ENCODE measurements at places on chromosomes 1 and 21.

GRCh38 chr1:227712648-227713047 lies 22.5 kb downstream of the JMJD4 start:
- DNase-seq: no peak

DNA sequence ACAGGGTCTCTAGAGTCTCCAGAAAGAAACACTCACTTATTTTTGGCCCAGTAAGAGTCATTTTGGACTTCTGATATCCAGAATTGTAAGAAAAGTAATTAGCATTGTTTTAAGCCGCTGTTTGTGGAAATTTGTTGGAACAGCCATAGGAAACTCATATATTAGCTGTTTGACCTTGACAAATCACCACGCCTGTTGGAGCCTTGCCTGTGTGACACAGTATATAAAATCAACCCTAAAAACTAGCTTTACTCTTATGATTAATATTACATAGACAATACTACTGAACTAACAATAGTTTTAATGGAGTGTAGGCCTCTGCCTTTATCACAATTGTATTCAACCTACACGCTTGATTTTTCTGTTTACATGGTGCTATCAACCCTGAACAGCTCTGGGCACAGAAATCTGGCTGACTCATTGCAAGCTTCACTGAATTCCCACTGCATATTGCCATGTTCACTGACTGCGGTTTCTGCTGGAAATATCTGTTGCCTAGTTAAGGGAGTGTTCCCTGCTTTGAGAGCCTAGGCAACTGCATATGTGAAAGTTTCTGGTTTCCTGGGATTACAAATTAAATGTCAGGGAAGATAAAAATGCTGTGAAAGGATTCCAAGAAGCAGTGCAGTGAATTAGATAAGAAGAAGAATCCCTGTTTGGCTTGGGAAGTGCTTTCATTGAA lies 419.5 kb upstream of the DEPDC1 start:
- no peak for DNase-seq

DNA sequence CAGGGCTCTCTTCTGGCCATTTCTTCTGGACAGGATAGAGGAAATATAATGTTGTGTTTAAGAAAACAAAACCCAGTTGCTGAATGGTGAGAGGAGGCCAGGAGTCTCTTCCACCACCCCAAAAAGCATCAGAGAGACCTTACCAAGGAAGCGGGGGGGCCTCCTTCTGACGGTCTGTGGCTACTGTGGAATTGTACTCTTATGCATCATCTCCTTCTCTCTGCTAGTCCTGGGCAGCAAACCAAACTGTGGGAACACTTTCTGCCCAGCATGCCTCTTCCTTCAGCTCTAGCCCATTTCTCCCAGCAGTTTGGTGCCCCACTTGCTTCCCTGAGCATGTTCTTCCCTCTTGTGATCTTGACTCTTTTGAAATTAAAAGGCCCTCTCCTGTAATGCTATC lies 157.7 kb downstream of the HHIPL2 start:
- no peak for DNase-seq

- DNase-seq: no peak
Observed at GRCh38 chr1:169044971-169045370, 61.5 kb upstream of the ATP1B1 start.

DNA sequence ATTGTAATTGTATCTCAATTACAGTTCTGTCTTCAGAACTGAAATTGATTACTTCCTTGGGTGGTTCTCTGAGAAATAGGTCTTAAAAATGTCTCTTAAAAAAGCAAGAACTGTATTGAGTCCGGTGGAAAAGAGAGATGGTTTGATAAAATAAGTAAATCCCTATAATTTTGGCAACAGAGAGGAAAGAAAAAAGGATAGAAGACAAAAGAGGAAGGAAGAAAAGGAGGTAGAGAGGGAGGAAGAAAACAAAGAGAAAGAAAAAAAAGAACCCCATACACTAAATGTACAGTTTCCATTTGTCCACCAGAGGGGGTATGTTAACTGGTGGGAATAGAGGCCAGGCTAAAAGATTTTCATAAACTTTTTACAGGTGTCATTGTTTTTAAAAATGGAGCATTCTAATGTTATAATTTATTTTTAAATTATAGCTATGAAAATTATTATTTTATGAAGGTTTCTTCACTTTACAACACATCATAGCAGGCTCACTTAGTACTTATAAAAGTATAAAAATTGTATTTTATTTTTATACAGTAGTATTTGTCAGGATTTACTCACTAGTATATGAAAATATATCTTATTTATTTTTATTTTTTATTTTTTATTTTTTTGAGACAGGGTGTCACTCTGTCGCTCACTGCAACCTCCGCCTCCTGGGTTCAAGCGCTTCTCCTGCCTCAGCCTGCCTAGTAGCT lies 2.1 kb upstream of the UBE2T start:
- no peak for DNase-seq

GRCh38 chr1:72837781-72838180 lies 555.4 kb upstream of the NEGR1 start:
- no peak for DNase-seq

- no peak for DNase-seq
Observed at GRCh38 chr1:224458996-224459395, 24.4 kb upstream of the WDR26 start.

DNA sequence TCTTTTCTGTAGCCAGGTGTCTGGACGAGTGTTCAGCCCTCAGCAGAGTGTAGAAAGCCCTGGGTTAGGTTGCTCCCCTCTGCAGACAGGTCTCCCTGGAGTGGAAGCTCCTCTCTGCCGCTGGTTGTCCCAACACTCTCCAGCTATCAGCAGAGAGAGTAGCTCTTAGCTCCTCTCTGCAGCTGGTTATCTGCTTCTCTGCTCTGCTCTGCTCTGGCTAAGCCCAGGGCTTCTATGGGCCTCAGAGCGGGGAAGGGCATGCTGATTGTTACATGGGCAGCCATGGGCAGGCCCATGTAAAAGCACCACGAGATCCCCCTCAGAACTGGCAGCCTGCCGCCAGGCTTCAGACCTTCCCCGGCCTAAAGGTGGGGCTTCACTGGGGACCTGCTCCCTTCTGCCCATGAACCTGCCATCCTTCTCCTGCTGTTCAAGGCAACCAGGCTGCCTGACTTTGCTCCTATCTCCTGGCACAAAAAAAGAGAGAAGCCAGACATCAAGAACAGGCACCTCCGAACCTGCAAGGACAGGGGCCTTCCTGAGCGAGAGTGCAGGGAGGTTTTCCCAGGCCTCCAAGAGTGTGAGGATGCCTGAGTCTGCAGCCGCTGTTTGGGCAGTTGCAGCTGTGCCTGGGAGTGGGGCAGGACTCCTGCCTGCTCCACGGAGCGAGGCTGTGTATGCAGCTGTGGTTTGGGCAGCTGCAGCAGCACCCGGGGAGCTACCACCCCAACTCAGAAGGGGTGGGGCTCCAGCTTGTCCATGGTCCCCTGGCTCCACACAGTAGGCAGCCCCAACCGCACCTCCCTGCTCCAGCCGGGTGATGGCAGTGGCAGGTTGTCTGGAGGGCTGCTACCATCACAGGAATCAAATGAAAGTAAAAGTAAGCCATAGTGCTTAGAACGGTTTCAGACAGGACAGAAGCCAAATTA lies 973.7 kb downstream of the LTN1 start:
- DNase-seq: no peak

GRCh38 chr1:31587720-31588423 lies 11.6 kb downstream of the TINAGL1 start:
- peak; percentile 41 for DNase-seq

DNA sequence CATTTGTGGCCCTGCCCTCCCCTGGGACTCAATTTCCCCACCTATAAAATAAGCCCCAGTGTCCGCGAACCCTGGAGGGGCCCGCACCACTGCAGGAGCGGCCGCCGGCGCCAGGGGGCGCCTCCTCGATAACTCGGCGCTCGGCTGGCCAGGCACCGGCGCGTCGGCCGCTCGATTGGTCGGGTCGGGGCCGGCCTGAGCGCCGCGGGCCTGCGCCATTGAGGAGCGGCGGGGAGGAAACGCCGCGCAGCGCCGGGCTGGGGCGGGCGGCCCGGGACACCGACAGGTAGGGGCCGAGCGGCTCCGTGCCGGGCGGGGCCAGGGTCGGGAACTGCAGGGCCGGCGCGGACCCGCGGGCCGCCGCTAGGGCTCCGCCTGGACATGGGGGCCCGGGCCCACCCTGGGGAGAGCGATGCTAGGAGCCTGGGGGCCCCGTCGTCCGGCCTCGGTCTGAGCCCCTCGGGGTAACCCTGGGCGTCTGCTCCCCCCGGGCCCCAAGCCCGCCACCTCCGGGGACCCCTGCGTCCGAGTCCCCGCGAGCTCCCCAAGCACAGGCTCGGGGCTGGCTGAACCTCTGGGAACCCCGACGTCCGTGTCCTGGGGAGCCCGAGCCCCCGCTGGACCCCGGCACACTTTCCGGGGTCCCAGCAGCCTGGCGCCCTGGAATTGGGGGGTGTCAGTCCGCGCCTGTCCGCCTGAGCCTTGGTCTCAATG lies at the start of gene VPS13D:
Gene VPS13D (plus strand): TSS at position 196 of the 714 bp plus-strand sequence. CDS start 4,237 bp downstream, outside the sequence.
- peak; percentile 81 for DNase-seq

GRCh38 chr1:228334954-228335353 lies 71.7 kb downstream of the TRIM11 start:
- no peak for DNase-seq

GRCh38 chr1:18110968-18111367 lies 3.4 kb downstream of the IGSF21 start:
- no peak for DNase-seq

DNA sequence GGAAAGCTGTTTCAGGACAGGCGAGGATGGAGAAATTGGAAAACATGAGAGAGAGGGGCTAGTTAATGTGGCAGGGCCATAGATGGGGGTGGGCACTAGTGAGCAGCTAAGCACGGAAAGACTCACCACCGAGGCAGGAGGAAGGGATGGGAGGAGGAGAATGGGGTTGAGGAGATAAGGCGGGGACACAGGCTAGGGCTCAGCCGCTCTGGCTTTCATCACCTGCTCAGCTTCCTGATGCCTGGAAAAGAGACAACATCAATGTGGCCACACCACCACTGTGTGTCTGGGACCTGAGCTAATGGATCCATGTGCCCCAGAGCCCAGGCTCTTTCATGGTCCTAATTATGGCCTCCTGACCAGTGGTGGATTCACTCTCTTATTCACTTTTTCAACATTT lies 27.6 kb downstream of the PMVK start:
- DNase-seq: no peak

- DNase-seq: no peak
Observed at GRCh38 chr1:230567221-230567575, 75.1 kb upstream of the COG2 start.

DNA sequence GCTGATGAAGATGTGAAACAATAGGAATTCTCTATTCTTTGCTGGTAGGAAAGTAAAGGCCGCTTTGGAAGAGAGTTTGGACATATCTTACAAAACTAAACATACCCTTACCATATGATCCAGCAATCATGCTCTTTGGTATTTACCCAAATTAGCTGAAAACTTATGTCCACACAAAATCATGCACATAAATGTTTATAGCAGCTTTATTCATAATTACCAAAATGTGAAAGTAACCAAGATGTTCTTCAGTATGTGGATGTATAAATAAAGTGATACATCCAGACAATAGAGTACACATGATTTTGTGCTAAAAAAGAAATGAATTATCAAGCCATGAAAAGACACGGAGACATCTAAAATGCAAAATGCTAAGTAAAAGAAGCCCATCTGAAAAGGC lies 98.7 kb upstream of the SLC35F3 start:
- no peak for DNase-seq

DNA sequence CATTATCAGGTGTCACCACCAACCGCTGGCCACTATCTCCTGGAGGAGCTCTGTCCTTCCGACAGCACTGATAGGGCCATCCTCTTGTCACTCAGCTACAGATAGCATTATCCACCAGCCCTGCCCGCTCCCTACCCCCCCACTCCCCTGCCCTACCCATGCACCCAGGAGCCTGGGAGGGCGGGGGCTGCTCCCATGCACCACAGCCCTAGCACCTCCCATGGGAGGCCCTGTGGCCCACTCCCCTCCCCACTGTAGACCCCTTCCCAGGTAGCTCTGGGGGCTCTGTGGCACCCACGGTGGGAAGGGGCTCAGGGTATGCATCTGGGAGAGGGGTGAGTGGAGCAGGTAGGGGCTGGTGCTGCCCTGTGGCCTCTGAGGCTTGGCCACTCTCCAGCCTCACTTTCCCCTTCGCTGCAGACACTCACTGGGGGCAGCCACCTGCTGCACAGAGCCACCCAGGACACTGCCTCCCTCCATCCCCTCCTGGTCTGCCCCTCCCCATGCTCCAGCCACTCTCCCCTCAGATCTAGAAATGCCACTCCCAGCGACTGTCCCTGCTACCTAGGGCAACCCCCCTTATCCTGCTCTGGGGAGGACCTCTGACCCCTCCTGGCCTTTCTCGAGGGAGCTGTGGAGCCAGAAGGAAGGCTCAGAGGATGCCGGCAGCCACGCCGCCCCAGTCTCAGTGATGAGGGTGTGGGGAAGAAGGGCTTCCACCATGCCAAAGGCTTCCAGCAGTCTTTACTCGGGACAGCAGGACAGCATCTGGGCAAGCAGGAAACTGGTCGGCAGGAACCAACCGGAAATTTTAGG lies 58.5 kb downstream of the WNT9A start:
- no peak for DNase-seq
